Cerebellum (tissue), 4 donors: ENCODE measurements at places on chromosomes 3 and 15.

- no peak for DNase-seq
These were observed 959 bp upstream of the RASA2 start for GRCh38 chr3:141485641-141486495.

DNA sequence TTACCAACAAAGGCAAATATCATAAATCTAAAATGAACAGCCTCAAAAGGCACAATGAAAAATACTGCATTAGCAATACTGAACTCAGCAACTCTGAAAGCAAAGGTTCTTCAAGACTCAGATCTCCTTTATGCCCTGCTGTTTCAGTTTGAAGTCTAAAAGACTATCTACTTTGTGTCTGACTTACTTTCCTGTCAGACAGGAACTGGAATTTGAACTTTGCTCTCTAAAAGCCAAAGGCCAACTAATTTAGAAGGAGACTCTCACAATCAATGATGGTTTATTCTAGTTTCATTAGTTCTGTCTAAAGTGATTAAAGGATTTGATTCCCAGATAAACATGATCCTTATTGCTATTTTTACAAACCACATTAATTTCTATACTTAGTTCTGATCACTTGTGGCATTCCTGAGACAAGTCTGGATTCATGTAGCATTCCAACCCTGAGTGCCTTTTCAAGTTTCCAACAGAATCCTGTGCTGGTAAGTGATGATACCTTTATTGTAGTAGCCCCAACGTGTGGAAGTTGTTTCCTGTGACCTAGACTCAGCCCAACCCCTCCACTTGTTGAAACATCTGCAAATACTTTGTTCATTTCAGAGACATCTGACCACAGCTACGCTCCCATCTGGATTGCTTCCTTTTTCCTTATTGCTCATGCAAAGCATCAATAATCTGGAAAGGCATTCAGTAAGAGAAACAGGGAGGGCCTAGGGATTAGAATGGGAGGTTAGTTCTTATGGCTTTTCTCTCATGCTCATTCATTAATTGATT is 14.9 kb upstream of the LEKR1 start:
- no peak for DNase-seq

DNA sequence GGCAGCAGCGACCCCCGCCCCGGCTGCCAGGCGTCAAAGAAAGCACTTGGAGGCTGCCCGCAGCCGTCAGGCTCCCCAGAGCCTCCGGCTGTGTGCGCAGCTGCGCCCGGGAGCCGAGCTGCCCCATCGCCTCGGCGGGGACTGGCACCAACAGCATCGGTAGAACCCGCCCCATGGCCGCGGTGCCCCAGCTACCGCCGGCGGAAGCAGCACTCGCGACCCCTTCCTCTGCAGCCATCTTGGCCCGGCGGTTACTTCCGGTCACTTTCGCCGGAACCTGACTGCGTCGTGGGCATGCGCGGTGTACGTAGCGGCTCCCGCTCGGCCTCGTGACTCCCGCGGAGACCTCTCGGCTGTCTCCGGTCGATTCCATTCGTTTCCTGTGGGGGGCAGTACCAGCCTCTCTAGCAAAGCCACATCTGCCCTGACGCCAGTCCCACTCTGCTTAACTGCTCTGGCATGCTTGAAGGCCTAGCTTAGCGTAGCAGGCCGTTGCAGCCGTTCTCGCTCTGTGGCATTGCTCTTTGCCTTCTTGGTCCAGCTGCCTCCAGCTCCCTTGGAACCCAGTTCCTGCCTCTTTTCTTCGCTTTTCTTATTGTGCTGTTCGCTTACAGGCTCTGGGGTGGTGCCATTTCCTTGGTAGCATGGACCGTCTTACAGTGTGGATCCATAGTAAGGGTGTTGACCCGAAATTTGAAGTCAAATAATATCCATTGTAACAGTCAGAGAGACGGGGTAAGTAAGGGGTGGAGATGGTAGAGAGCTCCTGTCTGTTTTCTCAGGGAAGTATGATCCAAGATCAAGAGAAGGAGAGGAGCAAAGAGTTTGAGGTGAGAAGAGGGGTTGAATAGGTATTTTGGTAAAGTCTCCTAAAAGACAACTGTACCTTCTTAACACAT is at the start of gene SPG11:
Gene SPG11 (minus strand): TSS at position 253 of the 899 bp plus-strand sequence. CDS start 15 bp downstream, at position 238.
- peak; percentile 93 for DNase-seq

GRCh38 chr3:181417748-181418147 is 294.0 kb upstream of the SOX2 start:
- no peak for DNase-seq

- no peak for DNase-seq
These were observed 77.4 kb downstream of the SLTM start for GRCh38 chr15:58856086-58856485.

- no peak for DNase-seq
These were observed 56.3 kb downstream of the HMG20A start for GRCh38 chr15:77476995-77477394.
